RCC 7860 (cell line): ENCODE measurements at places on chromosomes 5 and 9.

GRCh38 chr9:6873857-6874256 lies 116.1 kb downstream of the KDM4C start:
- no peak for DNase-seq

DNA sequence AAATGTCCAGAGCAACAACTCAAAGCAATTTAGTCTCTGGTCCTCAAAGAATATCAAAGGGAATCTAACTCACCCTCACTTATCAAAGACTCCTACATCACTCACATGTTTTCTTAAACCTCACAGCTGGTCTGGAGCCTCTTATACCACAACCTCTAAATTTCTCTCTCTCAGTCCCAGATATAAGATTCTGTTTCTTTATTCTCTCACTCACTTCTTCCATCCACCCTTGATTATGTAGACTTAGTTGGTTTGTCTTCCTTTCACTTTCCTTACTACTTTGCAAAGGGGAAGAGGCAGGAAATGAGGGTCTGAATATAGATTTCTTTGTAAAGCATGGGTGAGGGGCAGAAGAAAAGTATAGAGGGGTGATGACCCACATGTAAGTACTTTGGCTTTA lies 75.4 kb upstream of the STARD4 start:
- DNase-seq = no peak

- no peak for DNase-seq
Observed at GRCh38 chr9:20352591-20352990, 269.7 kb downstream of the MLLT3 start.

GRCh38 chr5:116137544-116138378 lies 52.9 kb downstream of the COMMD10 start:
- peak; percentile 43 for DNase-seq

- no peak for DNase-seq
Observed at GRCh38 chr5:95733107-95733665, 2.0 kb downstream of the RHOBTB3 start.

GRCh38 chr9:122374885-122375420 lies 4.1 kb downstream of the PTGS1 start:
- no peak for DNase-seq
